ENCODE measurements at places on chromosomes 6 and 20.

GRCh38 chr6:3231247-3232016, 4.0 kb upstream of the TUBB2B start:
- peak; percentile 77 for DNase-seq

DNA sequence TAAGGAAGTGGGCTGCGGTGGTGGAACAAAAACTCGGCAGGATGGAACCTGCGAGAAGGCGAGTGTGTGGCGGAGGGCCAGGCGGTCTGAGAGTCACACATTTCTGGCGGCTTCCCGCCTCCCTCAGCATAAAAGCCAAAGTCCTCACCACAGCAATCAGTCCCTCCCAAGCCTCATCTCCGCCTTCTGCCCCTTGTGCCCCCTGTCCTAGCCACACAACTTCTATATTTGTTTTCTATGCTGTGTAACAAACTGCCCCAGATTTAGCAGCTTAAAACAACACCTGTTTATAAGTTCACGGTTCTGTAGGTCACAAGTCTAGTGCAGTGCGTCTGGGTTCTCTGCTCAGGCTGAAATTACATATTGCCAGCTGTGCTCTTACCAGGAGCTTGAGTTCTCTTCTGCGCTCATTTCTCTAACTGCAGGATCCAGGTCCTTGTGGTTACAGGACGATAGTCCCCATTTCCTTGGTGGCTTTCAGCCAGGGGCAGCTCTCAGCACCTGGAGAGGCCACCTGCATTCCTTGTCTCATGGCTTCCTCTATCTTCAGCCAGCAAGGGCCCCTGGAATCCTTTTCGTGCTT, 11.7 kb upstream of the SPO11 start:
- DNase-seq: no peak

GRCh38 chr20:50645253-50646068, 45.9 kb downstream of the RIPOR3 start:
- DNase-seq: peak; percentile 100

GRCh38 chr6:41676431-41676830, 38.2 kb downstream of the MDFI start:
- DNase-seq: no peak

- no peak for DNase-seq
These were observed 2.3 kb upstream of the LYRM2 start for GRCh38 chr6:89640804-89641203.

- peak; percentile 5 for DNase-seq
These were observed 419.5 kb upstream of the ID4 start for GRCh38 chr6:19417713-19418112.

DNA sequence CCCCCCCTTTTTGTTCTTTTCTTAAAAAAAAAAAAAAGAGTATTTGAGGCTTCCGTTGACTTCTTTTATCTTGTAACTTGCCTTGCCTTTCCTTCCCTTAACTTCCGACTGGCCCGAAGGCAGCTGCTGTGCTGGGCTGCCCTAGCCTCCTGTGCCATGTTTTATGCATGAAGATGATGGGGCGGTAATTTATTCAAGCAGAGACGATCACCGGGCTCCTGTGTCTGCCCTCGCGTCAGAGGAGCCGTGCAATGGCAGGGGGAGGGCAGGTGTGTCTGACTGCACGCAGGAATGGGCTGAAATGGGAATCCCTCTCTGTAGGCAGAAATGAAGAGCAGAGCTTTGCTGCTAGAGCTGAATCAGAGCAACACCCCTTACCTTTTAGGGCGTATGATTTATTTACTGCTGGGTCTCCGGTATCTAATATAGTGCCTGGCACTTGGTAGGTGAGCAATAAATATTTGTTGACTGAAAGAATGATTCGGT, 106.3 kb upstream of the RIPOR2 start:
- DNase-seq: no peak

DNA sequence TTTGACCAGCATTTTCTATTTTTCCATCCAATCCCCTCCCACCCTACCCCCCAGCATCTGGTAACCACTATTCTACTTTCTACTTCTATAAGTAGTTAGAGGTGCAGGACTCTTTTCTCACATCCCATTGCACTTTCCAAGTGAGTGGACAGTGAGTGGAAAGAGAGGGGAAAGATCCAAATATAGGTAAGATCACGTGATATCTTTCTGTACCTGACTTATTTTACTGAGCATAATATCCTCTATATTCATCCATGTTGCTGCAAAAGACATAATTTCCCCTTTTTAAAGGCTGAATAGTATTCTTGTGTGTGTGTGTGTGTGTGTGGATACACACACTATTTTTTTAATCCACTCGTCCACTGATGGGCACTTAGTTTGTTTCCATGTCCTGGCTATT, 18.1 kb downstream of the RBM24 start:
- no peak for DNase-seq
